ENCODE measurements at places on chromosomes 2 and 18.

DNA sequence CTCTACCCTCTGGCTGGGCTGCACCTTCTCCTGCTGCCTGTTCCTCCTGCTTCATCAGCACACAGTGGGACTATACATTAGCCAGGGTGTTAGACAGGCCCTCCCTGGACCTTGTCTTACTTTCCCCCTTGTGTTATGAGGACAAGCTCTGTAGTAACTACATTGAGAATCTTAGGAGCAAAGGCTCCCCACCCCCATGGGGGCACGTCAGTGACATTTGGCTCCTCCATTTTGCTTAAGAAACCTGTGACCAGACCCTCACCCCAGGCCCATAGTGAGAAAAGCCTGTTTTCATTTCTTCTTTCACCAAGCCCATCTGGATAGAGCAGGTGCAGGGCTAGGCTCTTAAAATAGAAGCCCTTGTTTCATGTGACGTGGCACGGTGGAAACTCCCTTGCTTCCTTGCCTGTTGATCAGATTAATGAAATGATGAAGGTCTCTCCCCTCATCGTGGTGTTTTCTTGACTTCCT lies 146.7 kb downstream of the RPIA start:
- DNase-seq, result no peak

DNA sequence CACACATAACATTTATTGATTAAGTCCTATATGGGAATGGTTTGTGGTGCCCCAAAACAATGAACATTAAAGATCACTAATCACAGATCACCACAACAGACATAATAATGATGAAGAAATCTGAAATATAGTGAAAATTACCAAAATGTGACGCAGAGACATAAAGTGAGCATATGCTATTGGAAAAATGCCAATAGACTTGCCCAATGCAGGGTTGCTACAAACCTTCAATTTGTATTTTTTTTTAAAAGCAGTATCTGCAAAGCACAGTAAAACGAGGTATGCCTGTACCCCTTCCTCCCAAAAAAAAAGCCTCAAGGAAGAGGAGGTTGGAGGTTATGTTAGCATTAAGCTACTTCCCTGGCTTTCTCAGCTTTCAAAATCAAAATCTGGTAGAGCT lies 131.1 kb downstream of the RBMS1 start:
- DNase-seq, result no peak

GRCh38 chr2:111671426-111672150 lies 212.4 kb downstream of the ANAPC1 start:
- DNase-seq, result no peak

DNA sequence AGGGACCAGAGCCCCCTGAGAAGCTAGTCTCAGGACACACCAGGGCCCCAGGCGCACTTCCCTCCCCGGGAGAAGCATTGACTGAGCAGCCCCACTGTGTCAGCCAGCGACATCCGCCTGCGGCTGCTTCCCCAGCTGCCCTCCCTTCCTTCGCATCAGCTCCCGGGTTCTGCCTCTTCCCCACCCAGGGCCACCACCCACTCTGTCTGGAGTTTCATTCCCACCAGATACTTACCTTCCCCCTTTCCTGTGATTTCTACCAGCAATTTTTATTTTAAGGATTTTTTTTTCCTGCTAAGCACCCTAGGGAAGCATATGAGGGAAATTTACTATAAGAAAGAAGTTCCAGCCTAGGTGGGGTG lies 99.2 kb downstream of the SMAD7 start:
- DNase-seq, result no peak

All from activated naive CD8-positive, alpha-beta T cell treated with anti-CD3 and anti-CD28 coated beads for 36 hours (primary cell).